ENCODE measurements at places on chromosomes 2 and 18. TPM values are rescaled to one million over a fixed set of nuclear protein-coding genes. Genes with fewer than 3 reads are reported as not detected.

DNA sequence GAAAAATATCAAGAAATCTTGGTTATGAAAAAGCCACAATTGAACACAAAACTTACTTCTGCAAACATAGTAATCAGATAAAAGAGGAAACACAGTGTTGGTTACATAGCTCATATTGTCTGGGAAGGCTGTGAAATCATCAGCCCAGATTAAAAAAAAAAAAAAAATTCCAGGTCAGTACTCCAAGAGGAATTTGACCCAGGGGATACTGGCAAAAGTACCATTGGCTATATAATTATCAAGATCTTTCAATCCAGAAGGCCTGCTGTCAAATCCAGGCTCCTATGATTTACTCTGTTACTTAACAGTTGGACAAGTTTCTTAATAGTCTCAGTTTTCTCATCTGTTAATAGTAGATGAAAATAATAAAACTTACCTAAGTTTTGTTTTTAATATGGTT lies 12.9 kb upstream of the IKZF2 start:
- H3K36me3 ChIP-seq: no peaks in the 10 kb centered on the region
- no peak overlapping the region for H3K27ac ChIP-seq
- no peak overlapping the region for H3K4me3 ChIP-seq
- no peaks in the 10 kb centered on the region for H3K4me1 ChIP-seq
- DNase-seq: no peak

- no peaks in the 10 kb centered on the region for H3K4me1 ChIP-seq
- DNase-seq: no peak
- H3K27ac ChIP-seq: no peak overlapping the region
- H3K36me3 ChIP-seq: no peaks in the 10 kb centered on the region
- no peak overlapping the region for H3K4me3 ChIP-seq
Measured at GRCh38 chr18:33099626-33100025, 326.8 kb upstream of the KLHL14 start.

DNA sequence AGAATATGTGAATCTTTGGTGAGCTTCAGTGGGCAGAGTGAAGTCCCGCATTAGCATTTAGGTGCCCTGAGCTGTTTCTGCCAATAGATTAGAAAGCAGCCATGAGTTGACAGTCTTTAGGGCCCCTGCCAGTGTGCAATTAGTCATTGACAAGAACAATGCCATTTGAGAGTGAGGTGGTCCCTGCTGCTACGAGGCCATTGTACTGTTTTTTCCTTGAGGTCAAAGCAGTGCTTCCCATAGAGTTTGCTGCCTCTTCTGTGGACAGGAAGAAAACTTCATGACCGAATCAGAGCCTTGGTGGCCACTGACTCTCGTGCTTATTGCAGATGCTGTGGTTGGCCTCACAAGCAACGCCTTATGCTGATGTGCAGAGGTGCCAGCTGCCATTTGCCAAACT lies 102.7 kb downstream of the SH3BP4 start:
- no peak overlapping the region for H3K4me3 ChIP-seq
- no peaks in the 10 kb centered on the region for H3K4me1 ChIP-seq
- DNase-seq: no peak
- no peaks in the 10 kb centered on the region for H3K36me3 ChIP-seq
- no peaks in the 10 kb centered on the region for H3K27me3 ChIP-seq

FHL2 gene
- total RNA-seq: 1.1 TPM

- no peaks in the 10 kb centered on the region for H3K4me1 ChIP-seq
- no peak overlapping the region for H3K4me3 ChIP-seq
- no peaks in the 10 kb centered on the region for H3K36me3 ChIP-seq
- H3K27ac ChIP-seq: no peak overlapping the region
- no peak for DNase-seq
- peaks cover 9% of the 10 kb centered on the region for H3K27me3 ChIP-seq
Measured at GRCh38 chr2:20988905-20989304, 55.0 kb downstream of the APOB start.

- H3K27me3 ChIP-seq: no peaks in the 10 kb centered on the region
- no peak overlapping the region for H3K27ac ChIP-seq
- DNase-seq: no peak
- H3K4me1 ChIP-seq: no peaks in the 10 kb centered on the region
- H3K4me3 ChIP-seq: no peak overlapping the region
- no peaks in the 10 kb centered on the region for H3K36me3 ChIP-seq
Measured at GRCh38 chr2:5111581-5111980, 580.6 kb upstream of the SOX11 start.

DNA sequence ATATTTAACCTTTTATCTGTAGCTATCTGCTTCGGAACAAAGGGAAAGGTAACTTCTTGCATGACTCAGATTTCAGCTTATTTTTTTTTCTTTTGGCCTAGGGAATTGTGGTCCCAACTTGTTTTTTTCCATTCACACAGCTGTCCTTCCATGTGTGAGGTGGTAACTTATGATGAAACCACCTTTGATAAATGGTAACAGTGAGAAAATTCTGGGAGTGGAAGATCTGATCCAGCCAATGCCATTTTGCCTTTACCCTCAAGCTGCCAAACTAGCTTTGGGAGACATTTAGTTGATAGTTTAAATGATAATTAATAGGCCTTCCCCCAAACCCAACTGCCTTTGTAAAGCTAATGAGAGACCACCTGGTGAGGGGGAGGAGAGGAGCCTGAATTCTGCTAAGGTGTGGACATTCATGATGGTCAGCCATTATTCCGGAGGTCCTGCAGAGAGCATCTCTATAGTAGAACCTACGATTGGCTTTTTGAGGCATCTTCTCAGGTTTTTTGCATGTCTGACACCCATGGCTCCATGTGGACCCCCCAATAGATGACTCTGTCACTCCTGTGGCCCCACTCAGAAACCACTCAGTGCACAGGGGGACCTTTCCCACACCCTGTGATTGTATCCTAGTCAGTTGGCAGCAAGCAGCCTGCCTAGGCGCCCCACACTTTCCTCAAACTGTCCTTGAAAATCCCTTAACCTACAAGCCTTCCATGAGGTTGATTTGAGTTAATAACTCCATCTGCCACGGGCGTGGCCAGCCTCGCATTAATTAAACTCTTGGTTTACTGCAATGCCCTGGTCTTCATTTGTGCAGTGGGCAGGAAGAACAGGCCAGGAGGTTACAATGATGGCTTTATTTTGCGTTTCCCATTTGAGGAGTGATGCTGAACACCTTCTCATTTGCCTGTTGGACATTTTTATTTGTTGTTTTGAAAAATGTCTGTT lies 263.5 kb upstream of the PXDN start:
- no peak for DNase-seq
- H3K27me3 ChIP-seq: no peaks in the 10 kb centered on the region
- no peaks in the 10 kb centered on the region for H3K4me1 ChIP-seq
- H3K27ac ChIP-seq: no peak overlapping the region
- H3K36me3 ChIP-seq: no peaks in the 10 kb centered on the region

DNA sequence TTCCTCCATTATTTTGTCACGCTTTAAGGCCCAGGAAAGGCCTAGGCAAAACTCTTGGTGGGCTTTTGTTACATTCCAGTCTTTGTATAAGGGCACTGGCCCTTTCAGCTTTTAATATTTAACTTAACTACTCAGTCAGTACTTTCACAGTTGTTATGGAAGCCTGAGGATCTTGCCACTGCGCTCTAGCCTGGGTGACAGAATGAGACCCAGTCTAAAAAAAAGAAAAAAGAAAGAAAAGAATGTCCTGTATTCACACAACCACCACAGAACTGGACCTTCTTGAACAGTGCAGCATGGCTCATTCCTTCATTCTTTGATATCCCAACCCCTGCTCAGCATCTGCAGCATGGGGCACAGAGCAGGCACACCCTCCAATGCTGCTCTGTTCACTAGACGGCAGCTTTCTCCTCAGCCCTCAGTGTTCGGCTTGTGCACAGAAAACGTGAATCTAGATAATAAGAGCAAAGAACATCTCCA lies 93.4 kb upstream of the MSH2 start:
- no peak overlapping the region for H3K4me3 ChIP-seq
- H3K36me3 ChIP-seq: no peaks in the 10 kb centered on the region
- no peaks in the 10 kb centered on the region for H3K4me1 ChIP-seq

DNA sequence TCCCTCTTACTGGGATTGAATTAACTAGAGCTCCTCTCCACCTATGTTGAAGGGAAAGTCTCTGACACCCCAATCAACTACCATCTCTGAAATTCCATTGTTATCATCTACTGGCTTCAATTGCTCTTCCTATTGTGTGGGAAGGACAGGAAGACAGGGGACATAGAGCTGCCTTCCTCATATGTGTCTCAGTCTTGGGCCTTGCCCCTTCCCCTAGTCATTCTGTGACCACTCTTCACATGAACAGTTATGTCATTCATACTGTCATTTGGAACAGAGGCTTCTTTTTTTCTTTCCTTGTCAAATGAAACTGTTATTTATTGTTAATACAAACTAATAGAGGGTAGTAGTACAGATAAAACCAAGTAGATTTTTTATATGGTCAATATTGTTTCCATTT lies 69.6 kb upstream of the EMILIN2 start:
- no peak overlapping the region for H3K4me3 ChIP-seq
- no peaks in the 10 kb centered on the region for H3K27me3 ChIP-seq
- H3K4me1 ChIP-seq: no peaks in the 10 kb centered on the region
- peaks cover 81% of the 10 kb centered on the region for H3K36me3 ChIP-seq
- no peak overlapping the region for H3K27ac ChIP-seq
- DNase-seq: no peak

PIAS2 gene
- 39.8 TPM for total RNA-seq

PCARE gene
- not detected for total RNA-seq

DNA sequence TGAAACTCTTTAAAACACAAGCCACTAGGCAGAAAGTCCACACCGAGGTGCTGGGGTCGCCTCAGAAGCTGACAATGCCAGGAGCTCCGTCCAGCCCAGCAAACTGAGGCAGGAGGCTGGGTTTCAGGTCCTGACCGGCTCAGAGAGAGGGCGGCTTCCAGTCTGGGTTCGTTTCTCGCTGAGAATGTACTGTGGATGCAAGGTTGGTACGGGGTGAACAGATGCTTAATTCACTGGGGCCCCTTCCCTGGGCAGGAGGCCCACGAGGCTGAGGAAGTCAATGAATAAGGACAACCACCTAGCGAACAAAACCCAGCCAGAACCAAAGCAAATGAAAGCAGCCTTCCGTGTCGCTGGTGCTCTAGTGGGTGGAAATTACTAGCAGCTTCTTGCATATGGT lies 142.0 kb downstream of the RTP5 start:
- H3K27ac ChIP-seq: no peak overlapping the region
- H3K27me3 ChIP-seq: no peaks in the 10 kb centered on the region
- no peak for DNase-seq
- H3K4me1 ChIP-seq: no peaks in the 10 kb centered on the region

DNA sequence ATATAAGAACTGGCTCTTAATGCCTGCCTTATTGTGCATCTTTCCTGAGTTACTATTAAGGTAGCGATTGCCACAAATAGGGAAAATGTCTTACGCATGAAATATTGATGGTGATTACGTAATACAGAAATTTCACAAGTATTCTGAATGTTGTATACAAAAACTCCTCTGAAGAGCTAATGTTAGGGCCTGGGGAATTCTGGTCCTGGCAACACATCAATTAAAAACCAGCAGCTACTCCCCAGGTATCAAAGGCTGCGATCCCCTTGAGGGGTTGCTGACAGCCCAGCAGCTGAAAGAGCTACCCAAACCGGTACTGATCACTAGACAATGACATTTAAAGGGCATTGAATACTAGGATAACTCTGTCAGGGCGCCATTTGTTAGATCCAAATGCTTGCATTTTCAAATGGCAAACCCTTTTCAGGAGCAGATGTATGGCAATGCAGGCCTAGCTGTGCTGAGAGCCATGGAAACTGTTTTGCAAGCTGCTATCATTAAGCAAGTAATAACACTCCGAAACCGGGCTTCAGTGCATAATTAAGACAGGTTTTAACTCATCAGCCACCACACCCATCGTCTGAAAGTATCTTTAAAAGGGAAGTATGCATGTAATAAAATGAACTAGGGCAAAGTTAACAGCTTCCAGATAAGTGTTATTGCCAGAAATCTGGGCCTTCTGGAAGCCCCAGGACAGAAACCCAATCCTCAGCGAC lies 78.4 kb downstream of the CLHC1 start:
- H3K4me3 ChIP-seq: no peak overlapping the region
- H3K27ac ChIP-seq: no peak overlapping the region
- no peak for DNase-seq
- H3K4me1 ChIP-seq: no peaks in the 10 kb centered on the region

GRCh38 chr2:194591192-194591591 lies 1065.8 kb upstream of the SLC39A10 start:
- no peak for DNase-seq
- H3K4me3 ChIP-seq: no peak overlapping the region

GRCh38 chr2:101267671-101268656 lies 15.3 kb downstream of the CNOT11 start:
- peaks cover 89% of the 10 kb centered on the region for H3K36me3 ChIP-seq
- peaks cover 13% of the 10 kb centered on the region for H3K4me1 ChIP-seq
- H3K4me3 ChIP-seq: no peak overlapping the region
- H3K27ac ChIP-seq: peak overlapping the region; percentile 8

DNA sequence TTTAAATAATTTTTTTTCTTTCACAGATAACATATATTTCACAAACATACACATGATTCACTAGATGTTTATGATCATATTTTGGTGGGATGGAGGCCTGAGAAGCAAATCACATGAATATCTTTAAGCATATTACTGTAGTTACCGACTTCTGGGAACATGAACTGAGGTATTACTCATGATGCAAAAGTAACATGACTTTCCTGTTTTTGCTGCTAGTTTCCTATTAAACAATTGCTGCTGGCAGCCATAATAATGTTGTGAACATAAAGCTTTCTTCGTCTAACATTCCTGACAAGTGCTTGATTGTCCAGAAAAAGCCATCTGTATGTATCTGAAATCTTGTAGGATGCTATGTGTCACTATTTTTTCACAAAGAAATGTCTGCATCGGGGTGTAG lies 145.4 kb downstream of the MTX2 start:
- H3K4me1 ChIP-seq: no peaks in the 10 kb centered on the region
- H3K36me3 ChIP-seq: no peaks in the 10 kb centered on the region
- no peak overlapping the region for H3K27ac ChIP-seq
- H3K27me3 ChIP-seq: no peaks in the 10 kb centered on the region

RTP5 gene
- total RNA-seq: 0.26 TPM

KHK gene
- 4.8 TPM for total RNA-seq

- H3K4me3 ChIP-seq: no peak overlapping the region
- no peaks in the 10 kb centered on the region for H3K4me1 ChIP-seq
- no peak for DNase-seq
- H3K36me3 ChIP-seq: no peaks in the 10 kb centered on the region
Measured at GRCh38 chr2:226351711-226352110, 447.9 kb downstream of the IRS1 start.

- H3K4me1 ChIP-seq: peaks cover 21% of the 10 kb centered on the region
- peak overlapping the region; percentile 84 for H3K27ac ChIP-seq
- H3K4me3 ChIP-seq: no peak overlapping the region
- DNase-seq: no peak
Measured at GRCh38 chr2:102081606-102082005, 60.9 kb upstream of the IL1R1 start.

All from T-cell (primary cell).